ENCODE measurements at places on chromosomes 1 and 21.

DNA sequence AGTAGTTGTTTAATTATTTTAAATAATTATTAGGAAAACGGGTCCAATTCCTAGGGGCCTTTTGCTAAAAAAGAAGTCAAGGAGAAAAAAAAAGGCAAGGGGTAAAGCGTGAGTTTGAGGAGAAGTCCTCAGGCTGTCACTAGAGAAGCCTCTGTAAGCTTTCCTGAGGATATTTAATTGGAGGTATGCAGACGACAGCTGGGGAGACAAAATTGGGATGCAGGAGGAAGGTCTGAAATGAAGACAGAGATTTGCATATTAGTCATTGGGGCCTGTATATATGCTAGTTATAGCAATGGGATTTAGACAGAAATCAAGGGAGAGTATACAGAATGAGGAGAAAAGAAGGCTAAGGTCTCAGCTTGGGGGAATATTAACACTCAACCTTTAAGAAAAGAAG is 8.6 kb downstream of the ATP6V1G3 start:
- no peak for DNase-seq

DNA sequence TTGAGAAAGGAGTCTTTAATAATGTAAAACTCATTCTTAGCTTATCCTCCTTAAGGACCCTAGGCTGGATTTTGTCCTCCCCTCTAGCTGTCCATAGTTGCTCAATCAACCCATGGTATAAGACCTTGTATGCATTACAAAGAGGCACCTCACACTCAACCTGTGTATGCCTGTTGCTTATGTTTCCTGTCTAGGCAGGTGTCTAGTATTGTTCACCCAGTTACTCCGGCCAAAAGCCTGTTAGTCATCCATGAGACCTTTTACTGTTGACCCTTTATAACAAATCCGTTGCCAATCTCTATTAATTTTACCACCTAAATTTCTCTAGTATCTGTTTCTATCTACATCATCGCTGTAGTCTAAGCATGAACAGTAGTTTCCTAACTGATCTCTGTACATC is 3.7 kb downstream of the LYPLAL1 start:
- no peak for DNase-seq

DNA sequence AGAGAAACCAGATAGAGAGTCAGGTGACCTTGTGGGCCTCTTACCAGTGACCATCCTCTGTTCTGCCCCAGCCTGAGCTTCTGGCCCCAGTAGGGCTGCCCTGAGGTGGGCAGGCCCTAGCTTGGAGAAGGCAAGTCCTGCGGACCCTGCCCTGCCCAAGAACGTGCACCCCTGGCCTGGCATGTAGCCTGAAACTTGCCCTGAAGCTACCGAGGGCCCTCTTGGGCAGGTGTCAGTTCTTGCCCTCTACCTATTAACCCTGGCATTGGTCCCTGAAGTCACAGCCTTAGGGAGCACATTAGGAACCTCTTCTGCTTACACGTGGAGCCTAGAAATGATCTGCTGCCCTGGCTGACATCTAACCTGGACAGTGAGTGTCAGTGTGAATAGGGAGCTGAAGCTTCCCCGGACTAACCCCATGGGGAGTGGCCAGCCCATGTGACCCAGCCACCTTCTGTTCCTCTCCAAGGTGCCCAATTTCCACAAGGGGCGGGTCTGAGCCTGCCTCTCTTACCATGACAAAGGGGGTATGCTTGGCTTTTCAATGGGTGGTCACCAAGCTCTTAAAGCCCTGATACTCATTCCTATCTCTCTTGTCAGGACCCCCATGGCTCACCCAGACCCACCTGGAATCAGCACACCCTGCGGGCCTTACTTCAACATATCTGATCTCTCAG is 163.0 kb downstream of the ZSCAN20 start:
- DNase-seq, result no peak

- DNase-seq, result no peak
Measured at GRCh38 chr1:171455967-171456366, 29.4 kb upstream of the PRRC2C start.

GRCh38 chr1:95168761-95169351 is 51.7 kb downstream of the TLCD4 start:
- no peak for DNase-seq

DNA sequence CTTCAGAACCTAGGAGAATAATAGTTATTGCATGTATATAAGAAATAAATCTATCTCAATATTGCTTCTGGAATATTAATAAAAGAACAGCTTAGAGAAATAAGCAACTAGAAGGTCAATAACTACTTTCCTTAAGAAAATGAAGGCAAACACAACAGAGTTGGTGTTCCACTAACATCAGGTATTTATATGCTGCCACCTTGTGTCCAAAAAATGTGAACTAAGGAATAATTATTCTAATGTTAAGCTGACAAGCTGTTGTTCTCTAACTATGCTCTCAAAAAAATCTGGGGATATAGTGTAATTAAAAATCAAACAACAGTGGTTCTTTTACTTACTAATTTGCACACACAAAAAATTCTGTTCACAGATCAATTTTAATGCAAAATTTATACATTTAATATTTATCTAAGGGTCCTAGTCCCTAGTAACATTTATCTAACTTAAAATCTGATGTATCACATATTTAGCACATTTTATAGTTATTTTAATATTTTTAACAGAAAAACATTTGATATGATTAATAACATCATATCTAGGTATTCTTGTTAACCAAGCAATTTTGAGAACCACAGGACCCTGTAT is 39.6 kb downstream of the UCHL5 start:
- peak; percentile 33 for DNase-seq

DNA sequence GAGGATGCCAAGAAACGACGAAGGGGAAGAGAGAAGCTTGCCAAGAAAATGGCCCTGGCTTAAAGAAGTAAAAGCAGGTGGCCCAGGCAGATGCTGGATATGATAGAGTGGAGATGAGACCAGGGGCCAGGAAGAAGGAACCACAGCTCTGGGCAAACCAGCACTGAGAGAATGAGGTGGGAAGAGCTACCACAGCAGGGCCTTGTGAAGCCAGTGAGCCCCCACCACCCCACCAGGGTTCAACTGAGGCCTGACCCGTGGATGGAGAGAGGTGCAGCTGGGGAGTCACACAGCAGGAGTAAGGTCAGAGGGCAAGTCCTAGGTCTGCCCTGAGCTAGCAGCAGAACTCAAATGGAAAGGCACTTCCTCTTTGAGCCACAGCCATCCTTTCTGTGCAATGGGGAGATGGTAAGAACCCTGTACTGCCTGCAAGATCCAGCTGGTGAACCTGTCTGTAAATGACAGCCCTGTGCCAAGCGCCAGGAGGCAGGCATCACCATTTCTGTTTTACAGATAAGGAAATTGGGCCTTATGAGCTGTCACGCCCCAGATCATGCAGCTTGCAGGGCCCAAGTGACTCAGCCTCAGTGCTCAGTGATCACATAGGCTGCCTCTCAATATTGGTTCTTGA is 8.5 kb downstream of the SH3BGRL3 start:
- DNase-seq, result no peak

DNA sequence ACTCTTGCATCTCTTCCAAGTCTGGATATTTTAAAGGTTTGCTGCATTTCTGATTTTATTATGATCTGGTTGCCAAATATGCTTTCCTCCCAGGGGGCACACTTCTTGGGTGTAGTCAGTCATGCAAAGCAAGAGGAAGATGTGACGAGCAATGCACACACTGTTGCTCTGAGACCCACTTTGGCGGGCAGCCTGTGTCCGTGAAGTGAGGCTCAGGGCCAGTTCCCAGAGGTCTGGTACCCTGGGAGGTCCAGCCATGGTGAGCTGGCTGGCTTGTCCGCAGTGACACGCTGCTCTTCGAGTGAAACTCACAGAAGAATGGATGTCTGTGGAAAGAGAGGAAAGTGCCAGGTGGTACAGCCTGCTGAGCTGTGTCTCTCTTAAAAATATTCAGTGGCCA is 52.8 kb upstream of the EDN2 start:
- DNase-seq, result no peak

DNA sequence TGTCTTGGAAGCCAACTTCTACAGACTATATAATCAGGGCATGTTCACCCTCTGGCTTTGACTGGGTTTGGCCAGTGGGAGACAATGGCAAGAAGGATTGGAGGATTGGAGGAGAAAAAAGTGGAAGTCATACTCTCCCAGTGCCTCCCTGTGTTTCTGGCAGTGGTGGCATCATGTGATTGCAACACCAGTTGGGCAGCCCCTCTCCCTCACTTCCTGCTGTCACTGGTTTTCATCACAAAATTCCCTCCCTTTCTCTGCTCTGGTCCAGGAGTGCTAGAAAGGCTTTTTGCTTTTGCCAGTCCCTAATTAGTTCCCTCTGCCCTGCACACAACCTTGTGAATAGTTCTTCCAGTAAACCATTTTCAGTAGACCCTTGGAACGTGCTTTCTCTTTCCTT is 3.7 kb upstream of the QSOX1 start:
- peak; percentile 51 for DNase-seq

- DNase-seq, result no peak
Measured at GRCh38 chr1:2160451-2161300, 33.9 kb downstream of the FAAP20 start.

DNA sequence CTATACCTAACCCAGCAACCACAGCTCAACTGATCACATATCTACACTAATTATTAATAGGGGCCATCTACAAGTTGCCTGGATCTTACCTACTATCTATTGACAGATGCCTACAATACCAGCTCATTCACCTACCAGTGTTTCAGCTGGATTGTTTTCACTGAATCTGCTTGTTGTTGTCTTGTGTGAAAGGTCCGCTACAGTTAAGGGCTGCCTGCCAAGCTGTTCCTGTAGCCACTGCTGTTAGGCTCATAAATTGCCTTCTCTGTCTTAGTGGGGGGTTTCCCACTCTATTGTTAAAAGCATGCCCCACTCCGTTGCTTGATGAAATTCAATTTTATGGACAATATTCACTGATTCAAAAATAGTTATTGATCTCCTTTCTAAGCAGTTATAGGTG is 199.7 kb upstream of the TMPRSS15 start:
- DNase-seq, result no peak

- no peak for DNase-seq
Measured at GRCh38 chr21:33370305-33370704, 32.9 kb upstream of the IFNGR2 start.

DNA sequence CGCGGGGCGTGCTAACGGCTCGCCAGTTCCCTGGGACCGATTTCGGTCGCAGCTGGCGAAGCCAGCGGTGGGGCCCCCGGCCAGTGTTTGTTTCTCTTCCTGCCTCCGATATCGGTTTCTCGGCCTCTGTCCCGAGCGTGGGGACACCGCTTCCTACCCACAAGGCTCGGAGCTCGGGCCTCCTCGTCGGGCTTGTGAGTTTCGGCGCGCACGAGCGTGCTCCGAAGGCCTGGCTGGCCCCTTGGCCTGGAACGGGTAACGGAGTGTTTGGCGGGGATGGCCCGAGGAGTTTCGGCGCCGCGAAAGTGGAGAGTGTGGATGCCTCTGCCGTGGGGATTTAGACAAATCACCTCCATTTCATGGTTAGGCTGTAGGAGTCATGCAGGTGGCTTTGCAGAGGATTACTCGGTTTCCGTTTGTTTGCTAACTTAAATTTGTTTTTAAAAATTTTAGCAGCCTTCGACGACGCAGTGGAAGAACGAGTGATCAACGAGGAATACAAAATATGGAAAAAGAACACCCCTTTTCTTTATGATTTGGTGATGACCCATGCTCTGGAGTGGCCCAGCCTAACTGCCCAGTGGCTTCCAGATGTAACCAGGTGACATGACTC is 559 bp downstream of the RBBP4 start:
- DNase-seq, result no peak

GRCh38 chr1:108972951-108973350 is 9.7 kb upstream of the CLCC1 start:
- no peak for DNase-seq

DNA sequence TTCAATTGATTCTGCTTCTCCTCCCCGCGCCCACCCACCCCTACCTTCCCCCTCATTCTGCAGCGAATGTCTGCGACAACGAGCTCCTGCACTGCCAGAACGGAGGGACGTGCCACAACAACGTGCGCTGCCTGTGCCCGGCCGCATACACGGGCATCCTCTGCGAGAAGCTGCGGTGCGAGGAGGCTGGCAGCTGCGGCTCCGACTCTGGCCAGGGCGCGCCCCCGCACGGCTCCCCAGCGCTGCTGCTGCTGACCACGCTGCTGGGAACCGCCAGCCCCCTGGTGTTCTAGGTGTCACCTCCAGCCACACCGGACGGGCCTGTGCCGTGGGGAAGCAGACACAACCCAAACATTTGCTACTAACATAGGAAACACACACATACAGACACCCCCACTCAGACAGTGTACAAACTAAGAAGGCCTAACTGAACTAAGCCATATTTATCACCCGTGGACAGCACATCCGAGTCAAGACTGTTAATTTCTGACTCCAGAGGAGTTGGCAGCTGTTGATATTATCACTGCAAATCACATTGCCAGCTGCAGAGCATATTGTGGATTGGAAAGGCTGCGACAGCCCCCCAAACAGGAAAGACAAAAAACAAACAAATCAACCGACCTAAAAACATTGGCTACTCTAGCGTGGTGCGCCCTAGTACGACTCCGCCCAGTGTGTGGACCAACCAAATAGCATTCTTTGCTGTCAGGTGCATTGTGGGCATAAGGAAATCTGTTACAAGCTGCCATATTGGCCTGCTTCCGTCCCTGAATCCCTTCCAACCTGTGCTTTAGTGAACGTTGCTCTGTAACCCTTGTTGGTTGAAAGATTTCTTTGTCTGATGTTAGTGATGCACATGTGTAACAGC is 339.9 kb downstream of the NTNG1 start:
- no peak for DNase-seq

GRCh38 chr1:14113841-14114567 is 414.0 kb downstream of the PRDM2 start:
- DNase-seq, result peak; percentile 15

DNA sequence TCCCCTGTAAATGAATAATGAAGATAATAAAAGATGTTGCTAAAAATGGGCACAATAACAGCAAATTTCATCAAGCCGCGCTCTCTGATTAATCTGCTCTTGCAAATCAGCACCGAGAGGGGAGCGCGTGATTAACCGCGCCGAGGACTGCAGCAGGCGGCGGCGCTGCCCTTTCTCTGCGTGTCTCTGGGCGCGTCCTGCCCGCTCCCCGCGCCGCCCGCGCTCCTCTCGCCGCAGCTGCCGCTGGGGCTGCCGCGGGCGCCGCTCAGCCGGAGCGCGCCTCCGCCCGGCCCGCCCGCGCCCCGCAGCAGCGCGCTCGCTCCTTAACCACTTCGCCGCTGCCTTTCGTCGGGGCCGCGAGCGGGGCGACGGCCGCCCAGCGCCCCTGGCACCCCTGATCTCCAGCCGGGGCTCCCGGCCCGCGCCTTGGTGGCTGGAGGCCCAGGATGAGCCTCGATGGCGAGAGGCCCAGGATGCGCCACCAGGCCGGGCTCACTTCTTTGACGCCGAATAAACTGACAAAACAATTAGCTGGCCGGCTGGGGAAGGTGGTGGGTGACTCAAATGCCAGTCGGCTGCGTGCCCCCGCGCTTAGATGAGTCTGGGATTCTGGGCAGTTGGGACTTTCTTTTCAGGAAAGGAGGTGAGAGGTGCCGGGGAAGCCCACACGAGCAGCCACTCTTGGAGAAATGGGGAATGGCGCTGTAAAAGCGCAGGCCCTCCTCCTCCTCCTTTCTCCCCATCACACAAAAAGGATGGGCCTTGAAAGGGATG is 221.4 kb upstream of the PKN2 start:
- peak; percentile 3 for DNase-seq

All from HTR-8/SVneo (cell line).